Activated T-cell treated with anti-CD3 and anti-CD28 coated beads, Interleukin-2, amount 50 U/mL, for 48 hours (primary cell): ENCODE measurements at places on chromosomes 6 and 20.

DNA sequence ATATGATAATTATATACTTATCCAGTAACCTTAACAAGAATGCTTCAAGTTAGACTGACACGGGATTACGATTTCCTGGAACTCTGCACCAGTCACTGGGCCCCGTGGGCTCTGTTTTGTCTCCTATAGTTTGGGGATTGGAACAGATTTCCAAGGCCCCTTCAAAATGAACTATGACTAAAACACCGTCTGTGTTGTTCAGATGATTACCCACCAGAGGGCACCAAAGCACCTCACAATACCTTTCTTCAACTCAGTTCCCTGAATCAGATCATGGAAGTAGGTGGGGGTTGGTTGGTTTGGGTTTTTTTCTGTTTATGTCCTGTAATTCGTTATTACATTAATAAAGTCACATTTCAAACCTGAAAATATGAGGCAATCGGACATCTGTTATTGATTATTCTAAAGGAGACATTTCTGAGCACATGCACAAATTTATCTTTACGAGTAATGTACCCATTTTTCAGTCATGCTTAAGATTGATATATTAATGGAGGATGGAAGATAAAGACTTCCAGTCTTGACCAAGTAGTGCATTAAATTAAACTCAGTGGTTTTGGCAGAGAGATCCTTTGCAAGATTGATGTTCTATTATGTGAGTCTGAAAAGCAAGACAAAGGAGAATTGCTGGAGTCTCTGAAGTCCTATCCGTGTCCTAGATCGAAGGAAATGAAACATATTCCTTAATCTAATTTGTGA is 112.0 kb upstream of the COL21A1 start:
- DNase-seq: peak; percentile 54

DNA sequence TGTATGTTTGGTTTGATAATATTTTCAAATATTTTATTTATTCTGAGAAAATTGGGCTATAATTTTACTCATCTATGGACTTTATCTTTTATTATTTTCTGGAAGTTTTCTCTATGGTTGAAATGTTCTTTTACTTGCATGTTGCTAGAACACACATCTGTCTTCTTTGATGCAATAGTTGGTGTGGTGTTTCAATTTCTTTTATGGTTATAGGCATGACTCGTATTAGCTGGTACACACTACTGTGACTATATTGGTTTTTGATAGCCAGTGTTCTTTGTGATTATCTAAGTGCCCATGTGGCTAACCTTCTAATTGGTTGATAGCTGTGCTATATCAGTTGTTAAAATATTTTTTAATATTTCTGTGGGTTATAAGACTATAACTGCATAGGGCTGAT is 1343.3 kb upstream of the GJE1 start:
- DNase-seq: no peak

GRCh38 chr20:58993332-58994248 is 12.5 kb downstream of the NELFCD start:
- no peak for DNase-seq

DNA sequence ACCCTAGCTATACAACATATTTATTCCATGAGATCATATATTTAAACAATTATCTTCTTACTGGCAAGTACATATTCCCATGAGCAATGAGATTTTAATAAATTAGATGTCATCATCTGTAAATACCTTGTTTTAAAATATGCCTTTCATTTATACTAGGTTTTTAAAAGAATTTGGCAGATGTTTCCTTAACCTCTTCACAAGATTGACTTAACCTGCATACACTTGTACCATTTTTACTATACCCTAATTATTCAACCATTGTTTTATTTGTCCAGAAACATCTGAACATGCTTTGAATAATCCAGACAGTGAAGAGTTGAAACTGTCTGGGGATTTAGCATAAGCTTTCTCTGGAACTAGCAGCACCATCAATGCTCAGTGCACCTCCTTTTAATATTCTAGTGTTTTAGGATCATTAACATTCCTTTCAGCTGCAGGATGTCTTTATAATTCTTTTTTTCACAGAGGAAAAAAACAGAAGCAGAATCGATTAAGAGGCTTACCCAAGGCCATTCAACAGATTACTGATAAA is 188.0 kb upstream of the TENT5A start:
- no peak for DNase-seq

- no peak for DNase-seq
Observed at GRCh38 chr6:89350281-89350966, 2.1 kb downstream of the UBE2J1 start.

GRCh38 chr6:137740967-137741761 is 125.9 kb upstream of the TNFAIP3 start:
- no peak for DNase-seq

GRCh38 chr6:80608881-80609280 is 502.4 kb downstream of the BCKDHB start:
- no peak for DNase-seq

GRCh38 chr6:150681578-150682395 is 82.1 kb downstream of the PLEKHG1 start:
- no peak for DNase-seq

DNA sequence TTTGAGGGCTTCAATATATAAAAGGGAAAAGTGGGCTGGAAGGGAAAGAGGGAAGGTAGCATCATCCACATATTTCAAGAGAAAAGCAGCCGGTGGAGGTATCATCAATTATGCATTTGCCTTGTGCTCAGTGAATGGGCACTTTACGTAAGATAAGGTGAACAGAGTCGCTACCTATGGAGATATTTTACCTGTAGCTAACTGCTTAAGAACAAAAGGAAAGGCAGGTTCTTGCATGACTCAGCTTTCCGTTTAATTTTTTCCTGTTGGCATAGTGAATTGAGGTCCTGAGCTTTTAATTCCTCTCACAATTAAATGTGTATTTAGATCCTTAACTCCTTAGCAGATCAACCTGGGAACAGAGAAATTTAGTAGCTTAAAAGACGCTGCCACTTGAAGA is 25.5 kb upstream of the PLCB4 start:
- no peak for DNase-seq

- DNase-seq: no peak
Observed at GRCh38 chr6:128337619-128338018, 182.8 kb downstream of the PTPRK start.

GRCh38 chr6:91754691-91755090 is 1167.8 kb upstream of the MAP3K7 start:
- no peak for DNase-seq

DNA sequence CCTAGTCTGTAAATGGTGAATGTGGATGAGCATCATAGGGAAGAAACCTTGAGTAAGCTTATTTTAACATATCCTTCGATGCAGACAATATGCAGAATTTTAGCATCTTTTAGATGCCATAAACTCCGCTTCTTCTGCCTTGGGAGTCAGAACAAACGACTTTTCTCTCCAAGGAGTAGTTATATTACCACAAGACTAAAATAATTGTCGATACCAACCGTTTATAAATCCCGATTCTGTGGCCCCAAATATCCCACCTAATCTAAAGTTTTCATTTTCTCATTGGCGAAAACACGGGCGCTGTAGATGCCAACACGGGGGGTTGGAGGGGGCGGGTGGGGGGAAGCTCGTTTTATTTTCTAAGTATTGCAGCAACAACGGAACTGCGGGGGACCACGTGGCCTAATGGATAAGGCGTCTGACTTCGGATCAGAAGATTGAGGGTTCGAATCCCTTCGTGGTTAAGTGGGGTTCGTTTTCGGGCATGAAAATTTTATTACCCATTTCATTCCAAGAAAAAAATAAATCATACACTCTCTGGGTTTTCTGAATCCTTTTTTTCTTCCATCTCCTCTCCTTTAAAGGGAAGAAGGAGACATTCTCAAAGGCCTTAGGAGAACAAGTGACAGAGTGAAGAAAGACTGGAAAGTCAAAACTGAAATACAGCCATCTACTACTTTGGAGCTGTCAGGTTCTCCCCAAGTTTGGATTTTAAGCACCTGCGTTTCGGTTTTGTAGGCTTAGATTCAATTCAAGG is 65.5 kb upstream of the BTN3A2 start:
- peak; percentile 38 for DNase-seq

DNA sequence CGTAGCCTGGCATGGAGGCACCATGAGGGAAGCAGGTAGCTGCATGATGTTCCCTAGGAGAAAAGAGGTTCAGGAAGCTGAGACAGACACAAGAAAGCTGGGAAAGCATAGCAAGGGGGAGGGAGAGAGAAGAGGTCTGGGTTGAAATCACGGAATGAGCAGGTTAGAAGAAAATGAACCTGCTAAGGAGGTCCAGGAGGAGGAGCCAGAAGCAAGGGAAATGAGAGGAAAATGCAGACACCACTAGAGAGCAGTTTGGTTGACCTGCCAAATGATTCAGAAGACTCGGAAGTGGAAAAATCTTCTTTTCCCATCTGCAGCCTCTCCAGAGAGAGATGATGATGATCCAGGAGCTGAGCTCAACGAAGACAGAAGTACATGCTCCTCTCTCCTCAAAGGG is 70.9 kb downstream of the VIP start:
- no peak for DNase-seq

GRCh38 chr6:161169035-161169434 is 104.8 kb downstream of the AGPAT4 start:
- no peak for DNase-seq

DNA sequence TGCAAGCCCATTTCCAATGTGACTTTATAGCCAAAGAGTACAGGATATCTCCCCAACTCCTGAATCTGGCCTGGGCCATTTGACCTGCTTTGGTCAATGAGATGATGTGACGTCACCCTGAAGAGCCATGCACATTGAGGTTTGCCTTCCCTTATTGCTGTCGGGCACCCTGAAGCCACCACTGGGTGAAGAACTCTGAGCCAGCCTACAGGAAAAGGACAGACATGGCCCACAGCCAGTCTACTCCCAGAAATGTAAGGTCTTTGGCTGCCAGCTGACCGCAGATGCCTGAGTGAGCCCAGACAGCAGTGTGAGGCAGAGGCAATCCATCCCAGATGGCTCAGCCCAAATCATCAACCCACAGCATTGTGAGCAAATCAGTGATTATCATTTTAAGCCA is 3.7 kb upstream of the SYNDIG1 start:
- DNase-seq: no peak

DNA sequence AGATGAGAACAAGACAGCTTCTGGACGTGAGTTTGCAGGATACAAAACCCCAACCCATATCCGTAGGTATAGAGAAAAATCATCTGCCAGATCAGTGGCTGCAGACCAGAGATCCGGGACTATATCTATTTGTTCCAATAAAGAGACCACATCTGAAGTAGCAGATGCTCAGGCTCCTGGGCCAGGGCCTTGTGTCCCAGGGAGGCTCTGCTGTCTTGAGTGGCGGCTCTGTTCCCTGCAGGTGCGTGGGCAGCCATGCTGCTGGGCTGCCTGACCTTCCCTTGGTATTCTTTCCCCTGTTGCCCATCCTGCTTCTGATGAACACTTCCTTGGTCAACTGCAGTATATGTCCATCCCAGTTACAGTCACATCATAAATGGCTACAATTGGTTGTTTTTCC is 34.9 kb downstream of the ERMARD start:
- no peak for DNase-seq

DNA sequence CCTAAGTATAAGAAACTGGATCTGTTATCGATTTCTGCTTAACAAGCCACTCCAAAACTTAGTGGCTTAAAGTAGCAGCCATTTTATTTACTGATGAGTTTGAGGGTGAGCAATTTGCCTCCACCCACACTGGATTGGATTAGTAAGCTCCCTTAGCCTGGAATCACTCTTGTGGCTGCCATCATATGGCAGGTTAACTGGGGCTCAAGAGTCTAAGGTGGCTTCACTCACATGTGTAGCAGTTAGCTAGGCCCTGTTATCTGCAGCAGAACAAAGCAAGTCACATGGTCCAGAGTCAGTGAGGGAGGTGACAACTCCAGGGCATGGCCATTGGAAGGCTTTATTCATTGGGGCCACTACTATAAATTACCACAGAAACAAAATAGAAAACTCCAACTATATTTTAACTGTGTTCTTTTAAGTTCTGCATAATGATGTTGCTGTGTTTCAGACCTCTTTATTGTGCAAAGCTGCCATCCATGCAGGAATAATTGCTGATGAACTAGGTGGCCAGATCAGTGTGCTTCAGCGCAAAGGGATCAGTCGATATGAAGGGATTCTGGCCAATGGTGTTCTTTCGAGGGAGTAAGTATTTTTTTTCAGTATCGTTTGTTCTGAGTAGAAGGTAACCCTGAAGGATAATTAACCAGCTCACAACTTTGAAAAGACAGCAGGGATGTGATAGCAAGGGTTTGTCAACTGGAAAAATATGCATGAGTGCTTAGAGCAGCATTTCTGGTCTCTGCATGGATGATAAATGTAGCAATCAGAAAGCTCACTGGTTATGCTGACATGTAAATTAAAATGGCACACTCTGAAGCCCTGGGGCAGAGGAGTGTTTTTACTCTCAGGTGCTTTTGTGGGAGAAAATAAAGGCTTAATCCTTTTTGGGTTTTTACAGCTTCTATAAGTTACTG is 49.6 kb downstream of the DCBLD1 start:
- no peak for DNase-seq

- DNase-seq: no peak
Observed at GRCh38 chr6:87054143-87054833, 40.6 kb downstream of the CGA start.

- DNase-seq: no peak
Observed at GRCh38 chr6:162181741-162182401, 545.7 kb downstream of the PRKN start.

DNA sequence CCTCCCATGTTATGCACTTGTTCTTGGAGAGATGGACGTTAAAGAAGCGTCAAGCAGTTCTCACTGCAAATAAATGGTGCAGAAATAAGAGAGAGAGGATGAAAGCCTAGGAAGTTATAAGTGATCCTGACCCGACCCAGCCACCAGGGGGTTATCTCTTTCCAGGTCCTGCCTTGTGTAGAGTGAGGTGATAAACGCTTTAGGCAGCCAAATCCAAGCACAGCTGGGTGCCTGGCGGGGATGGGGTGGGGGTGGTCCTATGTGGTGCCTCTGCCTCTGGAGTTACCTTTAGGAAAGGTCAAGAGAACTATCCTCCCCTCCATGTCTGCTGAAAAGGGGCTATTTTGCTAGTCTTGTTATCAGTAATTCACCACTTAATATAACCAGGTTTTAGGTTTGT is 9.2 kb upstream of the TFAP2A start:
- DNase-seq: no peak

DNA sequence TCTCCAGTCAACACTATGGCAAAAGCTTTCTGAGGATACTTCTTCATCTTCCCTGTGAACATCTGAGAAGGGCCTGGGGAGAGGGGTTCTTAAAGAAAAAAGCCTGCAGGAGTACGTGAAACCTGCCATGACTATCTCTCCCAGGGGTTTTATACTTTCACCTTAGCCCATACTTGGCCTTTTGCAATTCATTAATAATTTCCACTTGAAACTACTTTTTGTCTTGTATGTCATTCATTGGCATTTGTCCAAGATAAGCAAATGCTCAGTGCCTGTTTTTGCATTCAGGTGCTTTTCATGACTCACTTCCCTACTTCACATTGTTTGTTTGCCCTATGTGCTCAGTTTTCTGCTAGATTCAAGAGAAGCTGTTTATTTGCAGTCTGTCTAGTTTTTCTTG is 580.3 kb upstream of the GJE1 start:
- DNase-seq: no peak

GRCh38 chr6:82015043-82015442 is 232.5 kb downstream of the IBTK start:
- no peak for DNase-seq
